Hematopoietic multipotent progenitor cell (in vitro differentiated cells): ENCODE measurements at places on chromosomes 6 and 20. TPM values are rescaled to one million over a fixed set of nuclear protein-coding genes. Genes with fewer than 3 reads are reported as not detected.
A peak's percentile ranks its signal among the peaks of the same experiment; 100 is the strongest.

DNA sequence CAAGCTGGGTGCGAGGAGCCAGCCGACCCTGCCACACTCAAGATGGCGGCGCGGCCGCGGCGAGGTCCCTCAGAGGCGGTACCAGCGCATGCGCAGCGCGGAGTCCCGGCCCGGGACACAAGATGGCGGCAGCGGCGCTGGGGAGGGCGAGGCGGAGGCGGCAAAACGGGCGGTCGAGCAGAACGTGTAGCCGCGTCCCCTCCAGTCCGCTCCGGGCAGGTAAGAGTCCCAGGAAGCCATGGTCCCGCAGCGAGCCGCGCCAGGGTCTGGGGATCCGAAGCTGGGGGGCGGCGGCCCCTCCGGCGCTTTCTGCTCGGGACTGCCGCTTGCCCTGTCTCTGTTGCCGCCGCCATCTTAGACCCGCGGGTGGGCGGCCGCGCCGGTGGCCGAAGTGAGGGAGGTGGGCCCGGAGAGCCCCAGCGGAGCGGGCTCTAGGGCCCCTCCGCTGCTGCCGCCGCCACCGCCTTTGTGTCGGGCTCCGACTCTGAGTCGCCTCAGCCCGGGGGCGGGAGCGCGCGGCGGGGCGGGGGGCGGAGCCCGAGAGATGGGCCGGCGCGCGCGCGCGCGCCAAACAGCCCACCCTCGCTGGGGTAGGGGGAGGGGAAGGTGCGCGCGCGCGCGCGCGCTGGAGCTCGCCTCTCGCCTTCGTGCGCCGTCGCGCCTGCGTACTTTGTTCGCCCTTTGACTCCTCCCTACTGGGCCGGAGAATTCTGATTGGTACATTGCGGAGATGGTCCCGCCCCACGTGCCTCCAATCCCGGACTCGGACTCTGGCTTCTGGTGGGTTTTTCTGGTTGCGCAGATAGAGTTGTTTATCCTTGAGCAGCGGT is at the start of gene PCIF1:
Gene PCIF1 (plus strand): TSS at position 98 of the 830 bp plus-strand sequence. CDS start 4,317 bp downstream, outside the sequence.
- peak; percentile 99 for DNase-seq

Gene SAMD5
- total RNA-seq, result not detected

DNA sequence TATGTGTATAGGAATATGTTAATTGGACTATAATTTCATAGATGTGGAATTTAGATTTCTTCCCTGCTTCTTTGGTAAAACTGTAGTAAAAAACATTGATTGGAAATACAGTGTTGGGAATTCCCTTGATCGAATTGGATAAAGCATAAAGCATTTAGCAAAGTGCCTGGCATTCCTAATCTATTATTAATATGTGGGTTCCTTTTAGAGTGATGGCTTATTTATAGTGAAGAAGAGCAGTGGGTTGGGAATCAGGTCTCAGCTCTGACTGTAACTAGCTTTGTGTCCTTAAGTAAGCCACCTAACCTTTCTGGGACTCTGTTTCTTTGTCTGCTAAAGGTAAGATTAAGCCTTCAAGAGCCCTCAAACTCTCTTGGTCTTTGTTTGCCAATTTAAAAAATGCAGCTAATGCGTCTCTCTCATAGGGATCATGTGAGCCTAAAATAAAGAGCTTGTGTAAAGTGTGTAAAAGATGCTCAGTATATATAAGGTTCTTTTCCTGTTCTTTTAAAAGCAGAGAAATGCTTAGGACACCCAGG is 53.3 kb downstream of the KCNS1 start:
- no peak for DNase-seq

- no peak for DNase-seq
Measured at GRCh38 chr20:52411611-52412010, 220.0 kb upstream of the ZFP64 start.

DNA sequence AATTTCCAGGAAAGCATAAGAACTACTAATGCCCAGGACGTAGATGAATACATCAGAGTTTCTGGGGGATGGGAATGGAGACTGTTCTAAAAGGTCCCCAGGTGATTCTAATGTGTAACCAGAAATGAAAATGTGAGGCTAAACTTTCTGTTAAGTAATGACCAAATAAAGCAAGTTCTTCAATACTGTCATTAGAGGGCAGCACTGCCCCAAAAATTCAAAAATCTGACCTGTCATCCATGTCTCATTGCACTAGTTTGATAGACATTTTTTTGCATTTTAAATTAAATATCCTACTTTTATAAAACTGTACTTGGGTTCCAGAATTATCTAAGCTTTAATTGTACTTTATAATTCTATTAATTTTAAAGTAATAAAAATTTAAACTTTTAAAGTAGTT is 94.9 kb downstream of the RFX6 start:
- no peak for DNase-seq

GRCh38 chr20:32484225-32484957 is 100.7 kb downstream of the NOL4L start:
- no peak for DNase-seq

- DNase-seq, result no peak
Measured at GRCh38 chr6:55445648-55446204, 118.5 kb downstream of the GFRAL start.

GRCh38 chr6:16248271-16248853 is 10.0 kb downstream of the GMPR start:
- no peak for DNase-seq

GRCh38 chr6:113102761-113103160 is 754.4 kb upstream of the MARCKS start:
- no peak for DNase-seq

Gene KCNK5
- total RNA-seq, result 18.6 TPM

- DNase-seq, result no peak
Measured at GRCh38 chr6:170295510-170296422, 4.9 kb upstream of the DLL1 start.

Gene UNC93A
- not detected for total RNA-seq

- DNase-seq, result no peak
Measured at GRCh38 chr6:101626269-101626668, 232.8 kb downstream of the GRIK2 start.

- no peak for DNase-seq
Measured at GRCh38 chr6:127950566-127951145, 49.8 kb upstream of the THEMIS start.

Gene SGK2
- total RNA-seq, result 1.3 TPM

Gene BPIFB2
- not detected for total RNA-seq

- DNase-seq, result no peak
Measured at GRCh38 chr20:62418709-62419487, 8.4 kb downstream of the RBBP8NL start.

- no peak for DNase-seq
Measured at GRCh38 chr20:4147319-4147718, 132.0 kb upstream of the RNF24 start.

- DNase-seq, result no peak
Measured at GRCh38 chr6:105920071-105920470, 166.1 kb upstream of the PRDM1 start.

Gene EPPIN
- total RNA-seq, result not detected

DNA sequence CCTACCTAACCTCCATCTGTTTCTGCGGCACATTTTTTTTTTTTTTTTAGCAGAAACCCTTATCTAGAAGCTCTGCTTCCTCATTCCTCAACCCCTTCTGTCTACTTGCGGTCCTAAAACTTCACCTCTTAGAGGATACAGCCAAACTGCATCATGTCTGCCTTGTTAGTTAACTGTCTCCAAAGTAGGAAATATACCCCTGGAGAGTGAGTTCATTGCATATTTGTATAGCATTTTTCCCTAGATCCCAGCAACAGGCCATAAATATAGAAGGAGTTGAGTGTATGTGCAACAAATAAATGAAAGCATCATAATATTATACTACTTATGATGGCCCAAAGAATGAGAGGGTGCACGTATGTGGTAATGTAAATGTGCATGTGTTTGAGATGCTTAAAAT is 1288.6 kb upstream of the GJE1 start:
- DNase-seq, result no peak

Gene TSBP1
- not detected for total RNA-seq

- no peak for DNase-seq
Measured at GRCh38 chr6:21928827-21929226, 335.3 kb downstream of the SOX4 start.

DNA sequence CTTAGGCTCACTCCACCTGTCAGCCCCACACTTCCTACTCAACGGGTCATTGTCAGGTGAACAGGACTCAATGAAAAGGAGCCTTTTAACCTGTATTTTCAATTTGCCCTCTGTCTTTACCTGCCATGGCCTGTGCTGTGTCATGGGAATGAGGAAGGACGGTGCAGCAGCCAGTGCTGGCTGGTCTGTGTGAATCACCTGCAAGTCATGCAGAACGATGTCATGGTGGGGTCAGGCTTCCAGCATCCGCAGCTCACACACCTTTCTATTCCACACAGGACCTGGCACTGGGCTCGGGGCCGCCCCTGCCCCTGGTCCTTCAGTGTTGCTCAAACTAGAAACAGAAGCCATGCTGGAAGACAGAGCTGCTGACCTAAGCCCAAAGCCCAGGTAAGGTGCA is 188.7 kb upstream of the GMDS start:
- DNase-seq, result no peak

Gene SAMD10
- 27.7 TPM for total RNA-seq

DNA sequence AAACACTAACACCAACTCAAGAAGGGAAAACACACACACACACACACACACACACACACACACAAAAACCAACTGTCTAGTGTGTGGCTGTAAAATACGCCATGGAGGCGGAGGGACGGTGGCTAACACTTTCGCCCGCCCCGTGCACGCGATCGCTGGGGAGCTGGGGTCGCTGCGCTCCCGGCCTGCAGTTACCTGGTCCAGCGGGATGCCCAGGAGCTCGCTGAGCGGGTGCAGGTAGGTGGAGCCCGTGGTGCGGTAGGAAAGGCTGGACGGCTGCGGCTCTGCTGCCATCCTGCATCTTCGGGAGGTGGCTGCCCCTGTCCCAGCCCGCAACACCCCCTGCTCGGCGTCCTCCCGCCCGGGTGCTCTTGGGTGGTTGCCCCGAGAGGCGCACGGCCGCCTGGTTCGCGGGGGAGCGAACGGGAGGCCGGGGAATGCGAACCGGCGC is 303 bp downstream of the MBOAT1 start:
- peak; percentile 65 for DNase-seq

DNA sequence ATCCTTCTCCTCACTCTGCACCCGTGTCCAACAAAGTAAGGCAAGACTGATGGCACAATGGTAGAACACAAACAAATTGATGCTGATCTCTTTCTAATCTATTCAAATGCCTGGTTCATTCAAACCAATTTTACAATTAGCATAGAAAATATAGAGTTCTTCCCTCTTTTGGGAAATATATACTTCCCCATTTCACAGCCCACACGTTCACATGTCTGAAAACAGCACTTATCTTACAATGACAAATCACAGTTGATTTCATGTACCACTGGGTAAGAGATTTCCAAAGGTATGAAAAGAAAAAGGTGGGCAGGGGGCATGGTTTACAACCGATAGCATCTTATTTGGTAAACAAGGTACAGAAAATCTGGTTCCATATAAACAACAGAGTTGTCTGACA is 137.6 kb downstream of the RNGTT start:
- no peak for DNase-seq

- no peak for DNase-seq
Measured at GRCh38 chr20:6070829-6071695, 17.2 kb upstream of the LRRN4 start.

DNA sequence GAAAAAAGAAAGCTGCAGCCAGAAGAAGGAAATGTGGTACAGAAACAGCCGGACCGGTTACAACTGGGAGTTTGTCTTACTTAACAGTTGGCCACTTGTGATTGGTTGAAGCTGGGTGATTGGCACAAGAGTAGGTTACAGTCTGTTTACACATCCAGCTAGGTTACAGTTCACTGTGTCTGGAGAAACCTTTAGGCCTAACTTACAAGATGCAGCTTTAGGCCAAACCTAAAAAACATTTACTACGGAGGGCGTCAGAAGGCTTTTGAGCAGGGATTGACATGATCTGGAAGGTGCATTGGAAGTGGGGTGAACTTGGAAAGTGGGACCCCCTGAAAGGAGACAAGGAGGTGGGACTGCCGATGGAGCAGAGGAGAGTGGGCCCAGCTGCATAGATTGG is 122.3 kb downstream of the BANF2 start:
- peak; percentile 87 for DNase-seq

Gene PRDM13
- total RNA-seq, result not detected

- no peak for DNase-seq
Measured at GRCh38 chr6:119428633-119429032, 79.1 kb upstream of the MAN1A1 start.

Gene VWA7
- 2.4 TPM for total RNA-seq

Gene GABRR2
- total RNA-seq, result 0.27 TPM

DNA sequence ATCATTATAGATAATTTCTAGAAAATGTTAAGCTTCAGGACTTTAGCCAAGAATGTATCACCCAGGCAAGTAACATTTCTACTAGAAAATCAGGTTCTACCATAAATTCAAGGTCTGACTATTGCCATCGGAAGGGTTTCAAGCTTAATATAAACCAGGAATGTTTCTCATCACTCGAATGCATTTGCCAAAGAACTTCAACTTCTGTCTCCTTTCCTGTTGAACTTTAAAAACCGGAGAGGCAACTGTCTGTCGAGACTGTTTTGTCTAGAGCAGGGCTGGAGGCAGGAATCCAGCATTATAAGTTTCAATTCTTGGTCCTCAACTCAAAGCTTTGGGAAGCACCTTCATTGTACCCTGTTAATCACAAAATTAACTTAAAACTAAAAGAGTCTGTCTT is 264.7 kb downstream of the ZNF217 start:
- no peak for DNase-seq

DNA sequence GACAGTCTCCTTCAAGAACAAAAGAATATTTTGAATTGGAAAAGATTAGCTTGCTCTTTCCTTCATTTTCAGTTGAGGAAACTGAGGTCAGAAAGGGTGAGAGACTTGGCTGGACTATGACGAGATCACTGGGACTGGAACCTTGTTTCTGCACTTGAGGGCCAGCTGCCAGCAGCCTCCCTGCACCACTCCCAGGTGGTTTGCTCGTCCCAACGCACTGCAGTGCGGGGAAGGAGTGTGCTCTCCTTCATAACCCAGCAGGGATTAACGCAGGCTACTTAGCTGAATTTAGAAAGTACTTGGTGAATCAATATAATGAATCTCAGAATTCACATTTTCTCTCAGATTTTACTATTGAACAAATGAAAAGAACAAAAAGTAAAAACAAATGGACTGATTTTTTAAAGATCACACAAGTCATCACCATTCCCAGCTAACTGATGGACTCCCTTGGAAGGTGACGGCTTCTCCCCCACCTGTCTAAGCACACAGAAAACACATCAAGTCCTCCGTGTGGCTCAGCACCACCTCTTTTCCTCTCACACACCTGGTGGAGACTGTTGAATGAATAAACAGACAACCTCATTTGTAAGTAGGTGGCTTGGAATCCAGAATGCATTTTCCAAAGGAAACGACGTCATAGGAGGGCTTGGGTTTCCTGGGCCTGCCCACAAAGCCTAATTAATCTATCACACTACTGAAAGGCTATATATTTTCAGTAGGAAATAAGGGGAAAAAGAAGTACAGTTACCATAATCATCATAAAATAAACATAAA is 121.0 kb downstream of the QRSL1 start:
- no peak for DNase-seq

- no peak for DNase-seq
Measured at GRCh38 chr6:27556406-27556805, 83.5 kb upstream of the ZNF184 start.
